ENCODE measurements at places on chromosomes 3 and 15.

DNA sequence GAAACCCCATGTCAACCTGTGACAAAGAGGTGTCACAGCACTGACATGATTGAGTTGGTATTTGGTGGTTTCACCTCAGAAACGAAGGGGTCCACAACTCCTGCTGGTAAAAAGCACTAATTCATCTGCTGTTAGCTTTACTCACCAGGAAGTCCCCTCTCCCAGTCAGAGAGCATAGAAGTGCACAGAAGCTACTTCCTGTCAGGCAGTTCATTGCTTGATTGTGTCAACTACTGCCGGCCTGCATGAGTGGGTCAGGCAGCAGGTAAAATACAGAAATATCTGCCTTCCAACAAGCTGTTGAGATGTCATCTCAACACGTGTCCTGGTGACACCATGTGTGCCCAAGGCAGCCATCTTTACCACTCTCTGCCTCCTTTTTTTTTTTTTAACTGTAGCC lies 596.6 kb upstream of the NR2F2 start:
- no peak for DNase-seq

- DNase-seq, result no peak
Measured at GRCh38 chr3:144496141-144496835, 524.7 kb downstream of the DIPK2A start.

- DNase-seq, result no peak
Measured at GRCh38 chr3:182809531-182809930, 16.2 kb downstream of the ATP11B start.

GRCh38 chr15:79172801-79173460 lies 82.4 kb upstream of the RASGRF1 start:
- no peak for DNase-seq

DNA sequence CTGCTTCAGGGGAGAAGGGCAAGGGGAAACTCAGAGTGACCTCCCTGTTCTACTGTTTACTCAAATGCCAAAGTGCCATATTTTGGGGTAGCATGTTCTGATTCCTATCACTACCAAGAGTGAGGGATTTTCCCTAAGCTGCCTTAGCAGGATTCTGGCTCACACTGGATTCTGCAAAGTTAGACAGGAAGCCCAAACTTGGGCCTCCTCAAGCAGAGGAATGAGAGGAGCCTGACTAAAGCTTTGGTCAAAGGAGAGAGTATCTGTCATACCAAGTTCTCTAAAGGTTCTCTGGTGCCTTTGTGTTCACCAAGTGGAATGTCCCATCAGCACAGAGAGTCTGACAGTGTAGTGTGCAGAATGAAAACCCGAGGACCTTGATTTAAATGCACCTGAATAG lies 8.8 kb upstream of the RARB start:
- no peak for DNase-seq

GRCh38 chr3:160018959-160019358 lies 30.3 kb downstream of the IL12A start:
- no peak for DNase-seq

- peak; percentile 23 for DNase-seq
Measured at GRCh38 chr15:101568309-101568708, 78.8 kb upstream of the PCSK6 start.

DNA sequence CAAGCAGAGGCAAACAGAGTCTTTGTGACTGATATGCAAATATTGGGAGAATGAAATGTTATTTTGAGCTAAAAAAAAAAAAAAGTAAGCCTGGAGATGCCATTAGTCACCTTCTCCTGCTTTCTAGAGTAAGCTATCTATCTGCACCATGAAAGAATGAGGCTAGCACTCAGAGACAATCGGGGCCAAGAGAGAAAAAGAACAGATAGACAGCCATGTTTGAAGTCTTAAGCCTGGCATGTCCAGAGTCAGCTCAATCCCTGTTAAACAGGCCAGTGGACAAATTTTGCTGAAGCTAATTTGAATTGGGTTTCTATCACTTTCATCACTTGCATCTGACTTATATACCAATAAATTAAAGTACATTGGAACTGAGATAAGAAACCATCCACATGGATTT lies 204.4 kb downstream of the SLC9A9 start:
- DNase-seq, result no peak

DNA sequence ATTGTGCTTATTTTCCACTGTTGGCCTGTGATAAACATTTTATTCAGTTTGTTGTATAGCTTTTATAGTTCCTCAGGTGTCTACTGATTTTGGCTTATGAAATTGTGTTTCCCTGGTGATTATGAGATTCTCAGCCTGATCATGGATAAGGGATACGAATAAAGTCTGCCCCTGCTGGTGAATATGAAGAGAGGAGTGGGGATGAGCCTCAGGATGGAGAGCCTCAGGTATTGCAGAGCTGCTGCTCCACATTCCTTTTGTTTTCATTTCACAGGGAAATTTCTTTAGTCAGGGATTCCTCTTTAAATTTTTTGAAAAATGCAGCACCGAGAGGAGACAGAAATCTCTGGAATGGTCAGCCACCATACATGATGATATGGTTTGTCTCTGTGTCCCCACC lies 14.7 kb upstream of the RAB6B start:
- DNase-seq, result no peak

GRCh38 chr15:48076454-48076853 lies 44.3 kb upstream of the SLC24A5 start:
- DNase-seq, result no peak

- DNase-seq, result peak; percentile 59
Measured at GRCh38 chr3:34268032-34268709, 469.7 kb downstream of the PDCD6IP start.

DNA sequence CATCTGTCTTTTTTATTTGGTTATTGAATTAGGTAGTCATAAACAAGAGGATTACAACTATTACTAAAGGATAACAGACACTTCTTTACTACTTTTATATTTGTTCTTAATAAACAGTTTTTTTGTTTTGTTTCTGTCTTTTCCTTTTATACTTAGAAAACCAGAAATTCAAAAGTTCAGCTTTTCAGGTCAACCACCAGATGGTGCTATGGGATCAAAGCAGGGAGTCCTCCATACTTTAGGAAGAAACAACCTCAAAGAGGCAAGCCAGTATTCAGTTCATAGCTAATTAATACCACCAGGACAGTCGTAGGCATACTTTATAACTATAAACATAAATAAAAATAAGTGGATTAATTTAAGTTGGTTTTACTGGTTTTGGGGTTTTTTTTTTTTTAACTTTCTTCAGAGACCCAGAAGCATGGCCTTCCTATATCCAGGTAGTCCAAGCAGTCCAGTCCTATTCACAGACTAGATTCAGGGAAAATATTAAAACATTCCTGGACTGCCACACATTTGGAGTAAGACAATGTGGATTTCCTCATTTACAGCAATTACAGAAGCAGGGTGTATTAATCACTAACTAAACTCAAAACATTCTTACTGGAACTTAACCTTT lies 16.0 kb upstream of the EID1 start:
- peak; percentile 77 for DNase-seq

- peak; percentile 33 for DNase-seq
Measured at GRCh38 chr3:170907637-170908234, 701 bp downstream of the EIF5A2 start.

DNA sequence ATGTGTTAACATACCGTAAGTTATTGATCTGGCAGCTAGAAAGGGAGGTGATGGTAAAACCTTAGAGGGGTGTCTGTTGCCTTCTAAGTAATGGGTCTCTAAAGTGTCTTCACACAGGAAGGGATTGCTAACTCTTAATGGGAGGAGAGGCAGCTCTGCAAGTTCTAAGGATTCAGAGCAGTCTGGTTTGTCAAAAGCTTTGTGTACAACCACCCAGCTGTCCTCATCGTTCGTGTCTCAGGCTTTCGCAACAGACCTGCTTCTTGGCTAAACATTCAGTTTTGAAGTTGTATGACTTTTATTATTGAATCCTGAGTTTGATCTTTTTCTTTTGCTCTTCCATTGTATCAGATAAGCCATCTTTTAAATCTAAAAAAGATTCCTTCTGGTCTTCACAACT lies 404.9 kb downstream of the SQOR start:
- DNase-seq, result no peak

GRCh38 chr3:9881441-9881840 lies 1.4 kb upstream of the CIDEC start:
- DNase-seq, result no peak

DNA sequence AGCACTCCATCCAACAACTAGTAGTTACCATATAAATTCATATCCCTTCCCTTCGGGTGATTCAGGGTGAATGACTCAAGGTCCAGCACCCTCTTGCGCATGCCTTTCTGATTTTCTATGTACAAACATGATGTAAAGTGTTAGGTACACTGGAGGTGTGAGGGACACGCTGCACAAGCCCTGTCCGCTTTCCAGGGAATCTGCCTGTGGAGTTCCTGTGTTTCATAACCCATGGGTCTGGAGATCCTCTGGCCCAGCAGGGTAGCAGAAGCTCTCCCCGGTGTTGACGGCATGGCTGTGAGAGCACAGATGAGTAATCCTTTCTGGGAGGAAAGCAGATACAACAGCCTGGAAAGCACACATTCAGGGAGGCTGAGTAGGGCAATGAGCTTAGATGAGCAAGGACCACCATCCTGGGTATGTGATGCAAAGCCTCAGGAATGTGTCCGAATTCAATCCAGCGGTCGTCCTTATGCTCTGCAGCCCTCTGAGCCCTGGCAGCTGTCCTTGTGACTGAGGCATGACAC lies 142.9 kb upstream of the TP63 start:
- peak; percentile 80 for DNase-seq

GRCh38 chr3:121063628-121064027 lies 155.6 kb downstream of the STXBP5L start:
- DNase-seq, result no peak

GRCh38 chr15:51828621-51829375 lies 655 bp upstream of the TMOD3 start:
- DNase-seq, result no peak

GRCh38 chr3:15556512-15556911 lies 35.0 kb upstream of the COLQ start:
- no peak for DNase-seq

DNA sequence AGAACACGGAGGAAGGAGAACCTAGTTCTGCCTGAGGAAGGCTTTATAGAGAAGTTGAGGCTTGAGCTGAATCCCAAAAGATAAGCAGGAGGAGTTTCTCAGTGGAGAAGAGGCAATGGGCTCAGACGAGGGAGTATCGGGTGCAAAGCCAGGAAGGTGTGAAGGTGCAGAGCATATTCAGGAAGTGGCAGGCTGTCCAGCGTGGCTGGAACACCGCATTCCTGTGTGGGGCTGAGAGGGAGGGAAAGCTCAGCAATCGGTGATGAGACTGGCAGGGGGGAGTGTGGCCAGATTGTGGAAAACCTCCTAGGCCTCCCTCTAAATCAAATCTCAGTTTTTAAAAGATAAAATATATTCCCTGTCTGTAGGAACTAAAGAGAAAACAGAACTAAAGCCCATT lies 63.0 kb downstream of the ARHGAP31 start:
- DNase-seq, result no peak

DNA sequence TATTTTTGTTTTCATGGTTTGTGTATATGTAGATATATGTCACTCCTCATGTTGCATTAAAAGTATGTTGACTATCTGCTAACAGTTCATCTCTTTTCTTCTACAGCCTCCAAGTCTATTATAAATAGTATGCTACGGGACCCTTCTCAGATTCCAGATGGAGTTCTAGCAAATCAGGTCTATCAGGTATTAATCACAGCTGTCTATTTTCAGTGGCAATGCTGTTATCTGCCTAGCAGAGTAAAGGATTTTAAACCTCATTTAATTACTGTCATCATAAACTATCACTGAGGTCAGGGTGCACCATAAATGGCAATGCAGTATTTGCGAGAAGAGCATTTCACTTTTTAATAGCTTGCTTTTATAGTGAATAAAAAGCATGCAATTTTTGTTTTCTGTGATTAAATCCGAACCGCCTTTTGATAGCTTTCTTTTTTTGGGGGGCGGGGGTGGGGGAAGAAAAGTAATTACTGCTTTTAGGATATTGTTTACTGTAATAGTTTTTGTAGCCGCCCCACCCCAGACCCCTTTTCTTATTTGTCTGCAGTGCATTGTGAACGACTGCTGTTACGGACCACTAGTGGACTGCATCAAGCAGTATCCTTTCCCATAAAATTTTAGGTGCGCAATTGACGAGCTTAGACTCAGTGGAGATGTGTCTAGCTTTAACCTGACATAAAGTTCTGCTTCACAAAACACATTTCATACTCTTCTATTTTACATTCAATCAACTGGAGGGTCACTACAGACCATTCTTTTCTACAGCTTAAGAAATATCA lies 112.3 kb downstream of the CDIN1 start:
- no peak for DNase-seq

DNA sequence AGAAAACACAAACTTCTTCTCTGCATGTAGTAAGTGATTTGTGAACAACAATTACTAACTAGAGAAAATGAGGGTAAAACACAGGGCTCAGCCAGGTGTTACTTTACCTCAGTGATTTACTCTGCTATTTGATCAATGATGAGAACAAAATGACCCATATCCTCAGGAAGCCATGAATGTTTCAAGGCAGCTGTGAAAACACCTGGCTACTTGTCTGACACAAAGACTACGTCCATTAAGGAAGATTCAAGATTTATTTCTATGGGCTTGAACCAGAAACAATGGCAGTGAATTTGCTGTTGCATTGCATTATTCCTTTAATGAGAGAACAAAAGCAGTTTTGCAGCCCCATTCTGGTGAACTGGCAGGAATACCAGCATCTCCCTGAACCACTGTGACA lies 374.6 kb upstream of the ARL6 start:
- no peak for DNase-seq

- DNase-seq, result no peak
Measured at GRCh38 chr3:192918275-192918588, 576 bp upstream of the MB21D2 start.

DNA sequence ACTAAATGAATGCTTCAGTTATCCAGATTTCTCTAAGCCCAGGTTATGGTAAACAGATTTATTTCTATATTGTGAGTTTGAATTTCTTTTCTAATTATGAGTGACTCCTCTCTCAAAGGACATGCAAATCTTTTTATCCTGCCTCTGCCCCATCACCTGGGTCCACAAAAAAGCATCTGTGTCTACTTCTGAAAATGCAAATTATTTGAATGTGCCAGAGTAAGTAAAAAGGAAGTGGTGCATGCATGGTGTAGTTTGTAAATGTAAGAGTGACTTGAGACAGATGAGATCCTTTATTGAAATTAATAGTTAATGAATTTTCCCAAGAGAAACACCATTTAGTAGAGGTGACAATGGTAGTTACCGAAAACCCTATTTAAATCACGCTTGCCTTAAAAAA lies 26.9 kb downstream of the MCTP2 start:
- no peak for DNase-seq

- peak; percentile 85 for DNase-seq
Measured at GRCh38 chr3:43632269-43632733, 10.5 kb upstream of the ANO10 start.
